ENCODE measurements at places on chromosomes 1 and 21.

DNA sequence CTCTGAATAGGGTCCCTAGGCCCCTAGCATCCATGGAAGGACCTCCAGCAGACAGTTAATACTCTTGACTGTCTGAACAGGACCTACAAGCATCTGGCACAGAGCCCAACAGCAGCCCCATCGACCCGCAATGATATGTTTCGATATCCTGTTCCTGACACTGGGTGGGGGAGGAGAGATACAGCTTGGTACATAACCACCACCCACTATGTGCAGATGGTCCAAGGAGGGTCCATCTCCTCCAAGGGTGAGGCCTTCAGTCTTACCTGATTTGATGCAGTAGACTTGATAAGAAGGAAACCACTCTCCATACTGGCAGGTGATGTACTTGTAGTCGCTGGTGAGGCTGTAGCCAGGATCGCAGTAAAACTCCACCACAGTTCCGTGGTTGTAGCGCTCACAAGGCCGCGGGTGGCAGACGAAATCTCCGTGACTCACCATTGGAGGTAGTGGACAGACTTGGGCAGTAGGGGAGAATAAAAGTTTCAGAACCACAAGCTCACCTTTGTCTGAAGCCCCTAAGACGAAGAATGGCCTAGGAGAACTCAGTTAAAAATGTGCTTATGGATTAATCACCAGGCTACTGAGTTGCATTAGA, 86.0 kb upstream of the TLR5 start:
- no peak for DNase-seq

GRCh38 chr1:27445177-27445936, 44.6 kb downstream of the WASF2 start:
- DNase-seq = no peak

DNA sequence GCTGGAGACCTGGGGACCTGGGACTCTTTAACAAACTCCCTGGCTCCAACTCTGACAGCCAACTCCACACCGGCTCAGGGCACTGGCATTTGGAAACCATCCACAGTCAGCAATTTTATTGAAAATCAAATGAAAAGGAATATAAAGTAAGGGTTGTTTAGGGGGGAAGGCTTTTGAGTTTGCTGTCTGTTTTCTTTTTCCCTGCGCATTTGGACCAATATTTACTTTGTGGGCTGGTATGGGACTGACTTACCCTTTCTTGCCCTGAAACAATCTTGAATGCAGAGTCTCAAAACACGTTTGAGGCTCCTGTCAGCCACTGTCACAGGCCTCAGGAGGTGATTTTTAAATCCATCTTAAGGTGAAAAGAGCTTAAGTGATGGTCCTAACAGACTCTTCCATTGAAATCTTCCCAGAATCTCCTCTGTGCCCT, 15.4 kb upstream of the EFHD2 start:
- DNase-seq = no peak

GRCh38 chr1:22841860-22842281, 130.8 kb downstream of the LACTBL1 start:
- no peak for DNase-seq

GRCh38 chr1:89843273-89844130, 22.7 kb downstream of the LRRC8D start:
- DNase-seq = peak; percentile 64

DNA sequence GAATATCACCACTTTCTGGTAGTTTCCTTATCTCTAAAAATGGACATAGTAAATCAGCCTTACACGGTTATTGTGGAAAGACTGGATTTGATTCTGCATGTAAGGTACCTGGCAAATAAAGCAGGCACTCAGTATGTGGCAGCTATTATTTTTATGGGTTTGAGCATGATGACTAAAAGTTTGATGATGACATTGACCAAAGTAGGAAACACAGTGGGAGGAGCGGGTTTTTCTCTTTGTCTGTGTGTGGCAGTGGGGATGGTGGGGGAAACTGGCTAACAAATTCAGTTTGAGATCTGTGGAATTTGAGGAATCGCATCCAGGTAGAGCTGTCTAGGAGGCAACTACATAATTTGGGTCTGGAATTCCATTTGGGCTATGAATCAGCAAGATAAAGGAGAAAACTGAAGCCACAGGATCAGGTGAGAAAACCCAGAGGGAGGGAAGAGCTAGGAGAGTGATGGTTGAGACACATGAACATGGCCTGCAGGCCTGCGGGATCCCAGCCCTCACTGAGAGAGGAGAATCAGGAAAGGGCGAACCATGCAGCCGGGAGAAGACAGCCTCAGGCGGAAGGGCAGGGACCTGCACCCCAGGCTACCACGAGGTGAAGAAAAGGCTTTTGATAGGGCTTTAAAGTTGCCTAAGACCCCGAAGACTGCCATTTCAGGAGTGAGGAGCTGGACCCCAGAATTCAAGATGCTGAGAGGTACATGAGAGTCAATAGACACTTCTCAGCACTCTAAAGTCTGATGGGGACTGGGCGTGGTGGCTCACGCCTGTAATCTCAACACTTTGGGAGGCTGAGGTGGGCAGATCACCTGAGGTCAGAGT, 52.2 kb downstream of the MEF2D start:
- DNase-seq = no peak

- no peak for DNase-seq
Measured at GRCh38 chr1:175824079-175824478, 80.7 kb upstream of the TNR start.

DNA sequence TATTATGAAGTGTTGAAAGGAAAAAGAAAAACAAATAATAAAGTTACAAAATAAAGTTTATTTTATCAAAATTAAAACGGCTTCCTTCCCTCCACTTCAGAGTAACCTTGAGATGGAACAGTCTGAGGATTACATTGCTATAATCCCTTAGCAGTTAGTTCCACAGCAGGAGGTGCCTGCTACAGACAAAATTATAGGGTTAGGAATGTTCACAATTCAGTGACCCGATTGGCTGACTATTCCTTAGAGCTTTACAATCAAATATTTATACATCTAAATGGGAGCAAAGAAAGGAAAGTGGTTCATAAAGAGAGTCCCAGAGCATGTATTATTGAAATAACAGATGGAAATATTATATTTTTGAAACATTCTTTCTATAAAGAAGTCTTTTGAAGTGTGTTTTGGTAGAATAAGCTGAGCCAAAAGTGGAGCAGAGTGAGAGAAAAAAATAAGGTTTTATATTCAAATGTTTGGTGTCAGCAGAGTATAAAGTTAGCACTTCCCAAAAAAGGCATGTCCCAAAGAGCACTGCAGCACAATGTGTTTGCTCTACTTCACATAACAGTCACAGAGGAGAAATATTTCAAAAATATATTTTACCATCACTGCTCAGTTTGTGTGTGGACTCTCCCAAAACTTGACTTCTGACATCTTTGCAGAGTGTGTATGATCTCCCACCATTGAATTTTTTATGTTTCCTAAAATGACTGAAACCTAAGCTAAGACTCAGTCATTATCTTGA, 71.4 kb upstream of the GORAB start:
- DNase-seq = no peak

DNA sequence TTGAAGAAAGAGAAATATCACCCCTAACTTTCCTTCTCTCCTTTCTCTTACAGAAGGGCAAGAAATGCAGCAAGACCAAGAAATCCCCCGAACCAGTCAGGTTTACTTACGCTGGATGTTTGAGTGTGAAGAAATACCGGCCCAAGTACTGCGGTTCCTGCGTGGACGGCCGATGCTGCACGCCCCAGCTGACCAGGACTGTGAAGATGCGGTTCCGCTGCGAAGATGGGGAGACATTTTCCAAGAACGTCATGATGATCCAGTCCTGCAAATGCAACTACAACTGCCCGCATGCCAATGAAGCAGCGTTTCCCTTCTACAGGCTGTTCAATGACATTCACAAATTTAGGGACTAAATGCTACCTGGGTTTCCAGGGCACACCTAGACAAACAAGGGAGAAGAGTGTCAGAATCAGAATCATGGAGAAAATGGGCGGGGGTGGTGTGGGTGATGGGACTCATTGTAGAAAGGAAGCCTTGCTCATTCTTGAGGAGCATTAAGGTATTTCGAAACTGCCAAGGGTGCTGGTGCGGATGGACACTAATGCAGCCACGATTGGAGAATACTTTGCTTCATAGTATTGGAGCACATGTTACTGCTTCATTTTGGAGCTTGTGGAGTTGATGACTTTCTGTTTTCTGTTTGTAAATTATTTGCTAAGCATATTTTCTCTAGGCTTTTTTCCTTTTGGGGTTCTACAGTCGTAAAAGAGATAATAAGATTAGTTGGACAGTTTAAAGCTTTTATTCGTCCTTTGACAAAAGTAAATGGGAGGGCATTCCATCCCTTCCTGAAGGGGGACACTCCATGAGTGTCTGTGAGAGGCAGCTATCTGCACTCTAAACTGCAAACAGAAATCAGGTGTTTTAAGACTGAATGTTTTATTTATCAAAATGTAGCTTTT, 2.4 kb downstream of the CCN1 start:
- peak; percentile 76 for DNase-seq
